ENCODE measurements at places on chromosomes 6 and 20. TPM values are rescaled to one million over a fixed set of nuclear protein-coding genes. Genes with fewer than 3 reads are reported as not detected.

OR5V1 gene
- not detected for polyA plus RNA-seq

CCN5 gene
- polyA plus RNA-seq = not detected

APOM gene
- 8.5 TPM for polyA plus RNA-seq

CD24 gene
- polyA plus RNA-seq = 261 TPM

ASIP gene
- not detected for polyA plus RNA-seq

HRH3 gene
- polyA plus RNA-seq = not detected

CLPSL1 gene
- polyA plus RNA-seq = not detected

ECT2L gene
- polyA plus RNA-seq = 0.23 TPM

NOTCH4 gene
- 4.9 TPM for polyA plus RNA-seq

DEFB132 gene
- not detected for polyA plus RNA-seq

RGS17 gene
- 0.05 TPM for polyA plus RNA-seq

CBLN4 gene
- not detected for polyA plus RNA-seq

LGSN gene
- polyA plus RNA-seq = not detected

COX4I2 gene
- polyA plus RNA-seq = 0.38 TPM

Data from IgD-negative memory B cell (primary cell).